Activated CD8-positive, alpha-beta memory T cell treated with anti-CD3 and anti-CD28 coated beads for 48 hours (primary cell): ENCODE measurements at places on chromosomes 4 and X.

- no peak for DNase-seq
Observed at GRCh38 chr4:173328236-173328901, 5.8 kb downstream of the HMGB2 start.

- DNase-seq: no peak
Observed at GRCh38 chr4:69984030-69984443, 11.7 kb upstream of the STATH start.

- peak; percentile 29 for DNase-seq
Observed at GRCh38 chr4:242121-242848, 63.0 kb downstream of the ZNF732 start.

DNA sequence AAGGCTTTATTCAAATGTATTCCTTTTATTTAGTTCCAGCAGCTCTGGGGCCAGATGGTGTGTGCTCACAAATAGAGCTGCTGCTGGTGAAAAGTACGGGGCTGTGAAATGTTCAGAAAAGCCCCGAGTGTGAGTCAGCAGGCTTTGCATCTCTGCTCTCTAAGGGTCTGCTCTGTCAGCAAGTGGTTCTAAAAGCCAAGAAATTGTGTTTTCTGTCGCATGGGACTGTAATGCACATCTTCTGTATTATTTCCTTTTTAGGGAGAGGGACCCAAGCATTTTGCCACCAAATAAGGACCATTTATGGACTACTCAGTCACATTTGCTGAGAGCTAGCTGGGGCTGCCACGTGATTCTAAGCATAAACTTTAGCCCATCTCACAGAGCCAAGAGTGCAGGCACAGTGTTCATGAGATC is 82.9 kb upstream of the NHS start:
- DNase-seq: no peak

DNA sequence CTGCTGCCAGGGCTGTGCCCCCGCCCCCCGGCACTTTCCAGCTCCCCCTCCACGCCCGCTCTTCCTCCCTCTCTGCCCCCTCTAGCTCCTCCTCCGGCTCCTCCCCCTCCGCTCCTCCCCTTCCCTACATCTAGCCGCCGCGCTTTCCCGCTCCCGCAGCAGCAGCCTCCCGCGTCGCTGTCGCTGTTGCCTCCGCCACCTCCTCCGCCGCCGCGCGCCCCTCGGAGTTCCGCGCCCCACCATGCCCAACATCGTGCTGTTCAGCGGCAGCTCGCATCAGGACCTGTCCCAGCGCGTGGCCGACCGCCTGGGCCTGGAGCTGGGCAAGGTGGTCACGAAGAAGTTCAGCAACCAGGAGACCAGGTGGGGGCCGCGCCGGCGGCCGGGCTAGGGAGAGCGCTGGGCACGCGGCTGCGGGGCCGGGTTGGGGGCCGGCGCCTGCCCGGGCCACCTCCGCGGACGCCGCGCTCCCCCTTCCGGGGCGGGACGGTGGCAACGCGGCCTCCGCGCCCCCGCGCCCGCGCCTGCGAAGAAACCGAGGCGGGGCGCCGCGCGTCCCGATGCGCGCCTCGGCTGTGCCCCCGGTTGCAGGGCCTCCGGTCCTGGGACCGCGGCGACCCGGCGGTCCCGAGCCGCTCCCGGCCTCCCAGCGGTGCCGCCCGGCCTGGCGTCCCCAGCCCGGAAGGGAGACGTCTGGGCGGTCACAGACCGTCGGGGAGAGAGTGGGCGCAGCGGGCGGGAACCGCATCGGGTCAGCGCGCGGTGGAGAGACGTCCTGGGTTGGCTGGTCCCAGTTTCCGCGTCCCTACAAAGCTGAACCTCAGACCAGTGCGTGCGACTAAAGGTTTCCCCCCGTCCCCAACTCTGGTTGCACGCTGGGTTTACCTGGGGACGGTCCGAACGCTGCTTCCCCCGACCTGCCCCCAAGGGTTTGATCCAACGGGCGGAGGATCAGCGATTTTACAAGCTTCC is at the start of gene PRPS2:
Gene PRPS2 (plus strand): TSS at position 156 of the 972 bp plus-strand sequence. CDS start 86 bp downstream, at position 242.
- DNase-seq: no peak

- no peak for DNase-seq
Observed at GRCh38 chr4:113636877-113637276, 124.7 kb downstream of the CAMK2D start.

GRCh38 chr4:70863099-70863790 is 23.6 kb upstream of the GRSF1 start:
- no peak for DNase-seq

- DNase-seq: no peak
Observed at GRCh38 chr4:107213410-107213809, 177.3 kb upstream of the DKK2 start.

GRCh38 chrX:52353838-52354237 is 15.0 kb upstream of the XAGE2 start:
- no peak for DNase-seq

GRCh38 chrX:22760513-22761057 is 239.2 kb upstream of the DDX53 start:
- no peak for DNase-seq

- no peak for DNase-seq
Observed at GRCh38 chr4:99572527-99573240, 1.9 kb upstream of the MTTP start.

DNA sequence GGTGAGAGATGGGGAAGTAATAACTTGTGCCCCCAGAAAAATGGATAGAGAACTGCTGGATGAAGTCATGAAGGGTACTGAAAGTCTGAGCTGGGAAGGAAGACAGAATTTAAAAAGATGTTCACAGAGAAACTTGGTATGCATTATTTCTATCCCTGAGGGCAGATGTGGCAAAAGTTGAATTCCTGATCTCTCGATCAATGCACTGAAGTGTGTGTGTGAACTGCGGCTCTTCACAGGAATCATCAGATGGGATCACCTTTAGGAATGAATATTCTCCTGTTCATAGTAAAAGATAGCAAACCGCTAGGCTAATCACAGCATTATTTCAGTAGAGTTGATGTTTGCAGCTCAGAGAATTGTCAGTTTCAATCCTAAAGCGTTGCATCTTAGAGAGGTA is 86.4 kb downstream of the ELOVL6 start:
- no peak for DNase-seq

GRCh38 chrX:42491137-42491907 is 286.6 kb downstream of the PPP1R2C start:
- DNase-seq: no peak

DNA sequence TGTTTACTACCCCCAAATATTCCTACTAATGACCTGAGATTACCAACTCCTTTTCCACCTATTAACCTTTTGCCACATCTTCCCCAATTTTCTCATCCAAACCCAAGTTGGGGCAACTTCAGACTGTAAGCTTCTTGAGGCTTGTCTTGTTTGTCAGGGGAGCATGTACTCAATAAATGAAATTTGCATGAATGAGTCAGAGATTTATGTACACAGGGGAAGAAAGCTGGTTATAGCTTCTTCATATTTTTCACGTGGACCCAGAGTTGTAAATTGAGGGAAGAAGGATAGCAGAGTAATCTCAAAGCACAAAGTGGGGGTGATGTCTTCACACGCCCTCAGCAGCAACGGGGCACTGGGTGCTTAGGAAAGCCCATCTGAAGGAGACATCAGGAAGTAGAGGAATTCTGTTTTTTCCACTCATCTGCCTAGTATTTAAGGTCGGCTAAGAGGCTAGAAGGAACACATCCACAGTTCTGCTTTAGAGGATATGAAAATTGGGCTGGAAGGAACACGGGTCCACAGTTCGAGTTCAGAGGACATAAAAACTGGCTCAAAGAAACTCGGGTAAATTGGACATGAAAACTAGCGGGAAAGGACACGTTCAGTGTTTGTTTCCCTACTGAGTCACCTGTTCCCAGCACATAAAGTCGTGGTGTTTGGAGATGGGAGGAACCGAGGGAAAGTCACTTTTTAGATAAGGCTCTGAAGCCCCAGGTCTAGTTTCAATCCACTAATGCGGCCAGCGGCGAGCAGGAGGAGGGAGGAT is 696 bp upstream of the CA5B start:
- no peak for DNase-seq

DNA sequence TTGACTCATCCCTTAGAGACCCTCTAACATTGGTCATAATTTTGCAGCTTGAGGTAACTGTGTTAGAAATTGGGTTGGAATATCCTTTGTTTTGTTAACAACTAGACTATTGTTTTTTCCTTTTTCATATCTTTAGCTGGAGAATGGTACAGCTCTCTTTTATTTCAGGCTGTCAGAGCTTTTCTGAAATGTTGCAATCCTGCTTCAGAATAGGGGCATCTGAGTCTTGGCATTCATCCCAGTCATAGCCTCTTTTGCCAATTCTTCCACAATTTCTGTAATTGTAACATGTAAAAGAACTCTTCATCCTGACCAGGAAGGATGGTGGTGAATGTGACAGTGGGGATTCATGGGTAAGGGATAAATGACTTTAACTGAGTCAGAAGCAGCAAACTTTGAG is 128.7 kb downstream of the FHIP1A start:
- DNase-seq: no peak

- DNase-seq: no peak
Observed at GRCh38 chrX:68256990-68257389, 176.3 kb downstream of the OPHN1 start.

- no peak for DNase-seq
Observed at GRCh38 chr4:25926462-25926861, 12.4 kb downstream of the SMIM20 start.

DNA sequence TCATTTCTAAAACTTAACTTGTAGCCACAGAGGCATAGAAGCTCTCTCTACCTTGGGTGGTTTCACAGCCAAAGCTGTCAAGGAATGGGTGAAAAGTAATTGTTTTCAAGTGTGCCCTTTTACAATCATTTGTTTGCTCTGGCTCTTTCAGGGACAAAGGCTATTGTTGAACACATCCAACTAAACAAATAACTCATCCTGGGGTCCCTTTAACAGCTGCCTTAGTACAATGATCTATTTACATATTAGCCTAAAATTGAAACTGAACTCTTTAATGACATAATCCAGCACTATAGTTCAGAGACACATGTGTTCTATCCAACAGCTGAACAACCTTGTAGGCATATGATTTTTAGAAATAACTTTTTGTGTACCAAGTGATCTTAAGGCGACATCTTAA is 3.7 kb downstream of the HHIP start:
- no peak for DNase-seq

- no peak for DNase-seq
Observed at GRCh38 chr4:8534129-8534528, 46.1 kb upstream of the GPR78 start.

- DNase-seq: no peak
Observed at GRCh38 chrX:67289055-67289499, 254.7 kb upstream of the AR start.

- no peak for DNase-seq
Observed at GRCh38 chrX:127459790-127460189, 592.4 kb downstream of the ACTRT1 start.
